ENCODE measurements at places on chromosomes 1 and 21.

DNA sequence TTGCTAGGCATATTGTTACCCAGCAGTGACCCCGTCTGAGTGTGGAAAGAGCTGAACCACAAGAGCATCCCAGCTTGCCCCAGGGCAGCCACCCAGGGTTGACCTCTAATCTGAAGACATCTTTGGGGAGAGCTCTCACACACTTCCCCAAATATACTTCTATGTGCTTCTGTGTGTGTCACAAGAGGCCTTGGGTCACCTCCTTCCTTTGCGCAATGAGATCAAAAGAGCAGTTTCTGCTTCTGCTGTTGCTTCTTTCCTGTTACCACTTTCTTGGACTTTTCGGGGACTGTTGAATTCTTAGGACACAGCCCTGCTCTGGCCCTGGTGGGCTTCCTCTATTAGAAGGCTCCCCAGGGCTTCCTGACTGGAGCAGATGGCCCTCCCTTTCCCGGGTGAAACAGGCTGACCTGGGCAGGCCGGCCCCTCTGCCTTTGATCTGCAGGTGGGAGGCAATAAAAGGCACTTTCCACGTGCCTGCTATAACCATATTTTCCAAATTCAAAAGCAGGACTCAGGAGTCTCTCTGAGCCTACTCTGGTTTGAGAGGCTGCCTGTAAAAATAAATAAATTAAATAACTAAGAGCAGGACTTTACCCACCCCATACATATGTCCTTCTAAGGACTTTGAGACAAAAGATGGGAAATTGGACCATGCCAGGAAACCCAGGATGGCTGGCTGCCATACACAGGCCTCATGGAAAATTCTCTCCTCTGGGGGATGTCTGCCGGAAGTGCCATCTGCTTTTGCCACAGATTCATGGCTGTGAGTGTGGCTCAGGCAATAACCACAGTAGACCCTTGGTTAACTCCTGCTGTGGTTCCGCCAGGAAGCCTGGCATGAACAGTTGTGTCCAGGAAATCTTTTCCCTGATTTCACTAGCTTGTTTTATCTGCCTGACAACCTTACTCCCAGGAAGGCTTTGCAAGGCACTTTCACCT, 28.3 kb upstream of the RCSD1 start:
- DNase-seq = peak; percentile 87

GRCh38 chr1:238281418-238281817, 390.7 kb upstream of the ZP4 start:
- DNase-seq = no peak

GRCh38 chr1:203028784-203029553, 2.7 kb downstream of the PPFIA4 start:
- no peak for DNase-seq

- DNase-seq = no peak
Observed at GRCh38 chr1:201463071-201463552, 5.9 kb downstream of the PHLDA3 start.

- DNase-seq = no peak
Observed at GRCh38 chr1:79295967-79296366, 289.4 kb upstream of the ADGRL4 start.

GRCh38 chr1:12553963-12554362, 64.0 kb downstream of the DHRS3 start:
- no peak for DNase-seq

GRCh38 chr21:40615505-40616376, 231.2 kb downstream of the DSCAM start:
- DNase-seq = no peak

DNA sequence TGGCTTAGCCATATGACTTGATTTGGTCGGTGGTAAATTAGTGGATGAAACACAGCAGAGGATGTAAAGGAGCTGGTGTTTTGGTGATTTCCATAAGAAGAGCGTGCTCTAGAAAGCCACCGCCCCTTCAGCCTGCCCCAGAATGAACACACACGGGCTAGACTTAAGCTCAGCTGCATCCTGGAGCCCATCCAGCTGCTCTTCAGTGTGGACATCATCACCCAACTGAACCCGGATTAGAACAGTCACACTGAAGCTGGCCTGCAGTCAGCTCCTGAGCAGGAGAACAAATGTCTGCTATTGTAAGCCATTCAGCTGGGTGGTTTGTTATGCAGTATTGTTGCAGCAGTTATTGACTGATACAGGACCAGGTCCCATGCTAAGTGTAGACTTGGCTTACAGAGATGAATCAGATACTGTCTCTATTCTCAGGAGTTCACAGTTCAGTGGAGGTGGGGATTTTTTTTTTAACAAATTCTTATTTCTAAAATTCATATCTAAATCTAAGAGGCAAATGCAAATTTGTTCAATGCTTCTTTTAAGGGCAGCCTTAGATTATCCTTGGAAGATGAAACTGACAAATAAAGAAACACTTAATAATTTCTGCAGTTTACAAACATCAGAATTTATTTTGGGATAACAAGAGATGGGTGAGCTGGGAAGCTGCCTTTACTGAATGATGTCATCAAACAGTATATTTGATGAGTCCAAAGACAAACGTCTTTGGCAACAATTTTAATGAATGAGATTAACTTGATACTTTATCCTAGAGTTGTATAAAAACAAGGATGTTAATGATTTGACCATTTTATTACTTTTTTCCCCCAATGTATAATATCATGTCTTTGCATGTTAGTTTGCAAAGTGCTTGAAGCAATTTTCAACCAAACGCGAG, 251.2 kb downstream of the TRABD2B start:
- no peak for DNase-seq

- DNase-seq = no peak
Observed at GRCh38 chr1:24986372-24986965, 56.4 kb upstream of the RUNX3 start.

DNA sequence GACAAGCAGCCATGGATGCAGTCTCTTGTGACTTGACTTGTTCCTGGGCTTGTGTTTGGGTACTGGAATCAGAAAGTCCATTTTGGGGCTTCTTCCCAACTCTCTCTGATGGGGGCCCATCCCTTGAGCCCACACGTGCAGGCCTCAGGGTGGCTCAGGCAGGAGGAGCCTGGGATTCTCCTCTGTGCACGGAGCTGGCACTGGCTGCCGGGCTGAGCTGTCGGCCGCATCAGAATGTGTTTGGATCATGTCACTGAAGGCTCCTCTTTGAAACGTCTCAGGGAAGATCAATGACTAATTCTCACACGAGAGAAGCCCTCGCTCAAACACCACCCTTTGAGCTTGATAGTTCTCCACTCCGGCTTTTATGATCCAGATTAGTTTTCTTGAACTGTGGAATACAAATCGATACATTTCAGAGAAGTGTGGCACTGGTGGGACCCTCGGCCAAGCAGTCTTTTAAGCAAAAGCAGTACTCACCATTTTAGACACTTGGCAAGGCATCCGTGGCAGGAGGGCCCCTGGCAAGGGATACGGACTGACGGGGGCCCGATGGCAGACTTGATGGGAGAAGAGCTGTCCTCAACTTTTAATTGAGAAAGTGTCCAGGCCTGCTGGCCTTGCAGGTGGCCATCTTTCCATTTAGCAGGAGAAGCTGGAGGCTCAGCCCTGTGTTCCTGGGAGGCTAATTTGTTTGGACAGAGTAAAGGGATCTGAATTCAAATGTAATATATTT, 220.7 kb upstream of the C1orf174 start:
- DNase-seq = no peak

GRCh38 chr1:223641523-223642039, 23.9 kb downstream of the CAPN8 start:
- no peak for DNase-seq

DNA sequence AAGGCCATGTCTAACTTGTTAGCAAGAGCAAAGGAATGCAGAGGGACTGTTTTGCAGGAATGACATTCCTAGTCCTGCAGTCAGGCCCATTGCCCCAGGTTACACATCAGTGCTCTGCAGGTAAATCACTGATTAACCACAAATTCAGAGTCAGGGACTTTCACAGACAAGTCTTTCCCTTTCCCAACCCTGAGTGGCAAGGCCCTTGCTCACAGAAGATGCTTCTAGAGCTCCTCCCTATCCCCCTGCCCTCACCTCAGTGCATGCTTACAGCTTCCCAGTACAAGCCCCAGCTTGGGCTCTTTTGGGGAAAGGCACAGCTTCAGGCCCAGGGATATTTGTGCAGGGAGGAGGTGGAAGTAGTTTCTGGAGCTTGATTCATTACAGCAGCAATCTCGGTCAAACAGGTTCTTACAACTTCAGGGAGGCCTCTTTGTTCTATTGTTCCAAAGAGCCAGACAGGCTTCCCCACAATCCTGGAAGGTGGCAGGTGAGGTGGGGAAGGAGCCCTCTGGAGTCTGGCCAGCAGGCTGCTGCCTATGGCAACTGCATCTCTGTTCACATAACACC, 53.9 kb downstream of the CASQ2 start:
- DNase-seq = no peak

DNA sequence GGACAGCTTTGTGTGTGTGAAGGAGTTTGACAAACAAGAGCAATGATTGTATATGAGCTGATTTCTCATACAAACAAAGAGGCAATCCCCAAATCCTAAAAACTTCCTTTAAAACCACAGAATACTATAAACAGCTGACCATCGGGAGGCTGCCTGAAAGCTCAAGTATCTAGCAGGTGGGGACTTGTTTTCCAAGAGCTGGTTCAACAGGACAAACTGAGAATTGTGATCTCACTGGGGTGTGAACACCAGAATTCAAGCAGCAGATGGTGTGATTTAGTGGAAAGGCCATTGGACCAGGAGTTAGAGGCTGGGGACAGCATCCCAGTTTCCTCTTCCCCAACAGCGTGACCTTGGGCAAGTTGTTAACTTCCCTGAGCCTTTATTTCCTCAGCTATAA, 13.9 kb downstream of the LMX1A start:
- no peak for DNase-seq

GRCh38 chr1:208759255-208759654, 515.1 kb upstream of the PLXNA2 start:
- DNase-seq = no peak

Data from HL-60 (cell line).